Activated CD8-positive, alpha-beta memory T cell treated with anti-CD3 and anti-CD28 coated beads for 48 hours (primary cell): ENCODE measurements at places on chromosomes 6 and 20.
A peak's percentile ranks its signal among the peaks of the same experiment; 100 is the strongest.

DNA sequence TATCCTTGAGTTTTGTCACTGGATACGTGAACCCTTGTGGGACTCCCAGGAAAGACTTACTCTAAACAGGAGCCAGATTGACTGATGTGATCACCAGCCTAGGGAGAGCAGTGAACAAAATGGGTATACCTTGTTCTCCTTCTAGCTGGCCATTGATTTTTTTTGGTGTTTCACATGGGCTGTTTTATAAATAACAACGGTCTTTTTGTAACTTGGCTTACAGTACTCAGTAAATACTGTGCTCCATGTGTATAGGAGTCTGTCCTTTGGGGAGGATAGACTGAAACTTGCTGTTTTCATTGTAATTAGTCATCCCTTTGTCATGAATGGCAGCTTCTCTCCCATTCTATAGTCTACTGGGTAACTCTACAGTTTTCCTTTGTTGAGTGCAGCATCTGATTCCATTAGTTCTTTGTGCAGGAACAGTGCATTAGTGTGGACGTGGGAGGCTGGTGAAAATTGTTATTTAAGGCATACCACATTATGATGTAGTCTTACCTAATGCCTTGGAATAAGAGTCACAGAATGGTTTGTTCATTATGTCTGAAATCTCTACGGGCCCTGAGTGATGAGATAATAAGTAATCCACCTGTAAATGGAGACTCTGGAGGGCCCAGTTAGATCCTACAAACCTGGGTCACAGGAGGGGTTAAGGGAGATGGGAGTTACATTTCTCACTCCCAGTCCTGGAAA is 89.5 kb downstream of the TIAM2 start:
- DNase-seq, result no peak

GRCh38 chr20:574297-574942 is 30.8 kb upstream of the CSNK2A1 start:
- DNase-seq, result no peak

DNA sequence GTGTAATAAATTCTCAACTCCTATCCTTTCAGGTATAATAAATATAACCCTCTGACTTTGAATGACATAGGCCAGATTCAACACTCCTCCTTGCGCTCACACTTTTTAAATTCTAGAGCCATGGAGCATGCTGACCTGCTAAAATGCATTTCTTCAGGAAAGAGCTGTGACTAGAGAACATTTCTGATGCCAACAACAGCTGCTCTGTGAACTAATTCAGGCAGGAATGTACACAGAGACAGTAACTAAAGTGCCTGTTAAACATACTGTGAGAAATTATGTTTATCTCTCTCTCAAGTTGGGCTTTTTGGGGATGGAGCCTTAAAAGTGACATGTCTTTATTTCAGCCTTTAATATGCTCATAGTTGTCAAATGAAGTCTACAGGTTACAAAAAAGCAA is 8.3 kb downstream of the NHSL1 start:
- DNase-seq, result no peak

DNA sequence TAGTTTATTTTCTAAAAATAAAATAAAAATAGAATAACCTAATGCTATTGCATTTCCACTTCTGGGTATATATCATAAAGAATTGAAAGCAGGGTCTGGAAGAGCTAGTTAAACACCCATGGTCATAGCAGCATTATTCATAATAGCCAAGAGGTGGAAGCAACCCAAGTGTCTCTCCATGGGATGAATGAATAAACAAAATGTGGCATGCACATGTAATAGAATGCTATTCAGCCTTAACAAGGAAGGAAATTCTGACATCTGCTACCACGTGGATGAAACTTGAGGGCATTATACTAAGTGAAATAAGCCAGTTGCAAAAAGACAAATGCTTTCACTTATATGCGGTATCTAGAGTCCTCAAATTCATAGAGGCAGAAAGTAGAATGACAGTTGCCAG is 130.8 kb downstream of the TIAM2 start:
- DNase-seq, result no peak

GRCh38 chr6:90820436-90820835 is 233.6 kb upstream of the MAP3K7 start:
- DNase-seq, result no peak

GRCh38 chr20:4086771-4087687 is 71.7 kb upstream of the RNF24 start:
- DNase-seq, result no peak

GRCh38 chr6:159042003-159042825 is 2.6 kb downstream of the TAGAP start:
- peak; percentile 50 for DNase-seq

DNA sequence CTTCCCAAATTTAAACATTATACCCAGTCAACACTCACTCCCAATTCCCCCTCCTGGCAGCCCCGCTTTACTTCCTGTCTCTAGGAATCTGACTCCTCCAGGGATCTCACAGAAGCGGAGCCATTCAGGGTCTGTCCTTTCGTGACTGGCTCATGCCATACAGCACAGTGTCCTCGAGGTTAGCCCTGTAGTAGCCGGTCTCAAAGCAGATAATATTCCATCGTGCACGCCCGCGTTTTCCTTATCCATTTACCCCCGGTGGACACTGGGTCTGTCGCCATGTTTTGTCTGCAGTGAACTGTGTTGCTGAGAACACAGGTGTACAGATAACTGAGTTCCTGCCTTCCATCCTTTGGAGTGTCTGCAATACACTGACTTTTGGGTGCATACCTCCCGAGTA is 95.3 kb downstream of the TTLL2 start:
- no peak for DNase-seq

GRCh38 chr20:43916073-43916880 is 1.6 kb downstream of the TOX2 start:
- no peak for DNase-seq

- DNase-seq, result no peak
Measured at GRCh38 chr20:33277471-33278441, 5.3 kb upstream of the BPIFB1 start.

DNA sequence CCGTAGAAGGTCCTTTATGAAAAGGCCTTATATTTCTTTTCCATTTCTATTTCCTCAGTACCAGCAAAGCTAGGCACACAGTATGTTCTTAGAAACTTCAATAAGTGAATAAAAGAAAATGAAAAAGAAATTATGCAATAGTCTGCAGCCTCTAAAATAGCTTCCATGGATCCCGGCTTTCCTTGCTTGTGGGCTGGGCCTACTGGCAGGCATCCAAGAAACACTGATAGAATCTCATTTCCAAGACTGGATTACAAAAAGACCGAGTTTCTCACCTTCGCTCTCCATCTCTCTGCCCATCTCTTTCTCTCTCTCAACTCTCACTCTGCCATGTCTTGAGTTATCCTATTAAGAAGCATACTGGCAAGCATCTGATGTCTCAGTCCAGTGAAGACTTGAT is 187.5 kb upstream of the FKBP1C start:
- no peak for DNase-seq

GRCh38 chr6:6713657-6714056 is 125.1 kb downstream of the LY86 start:
- no peak for DNase-seq

DNA sequence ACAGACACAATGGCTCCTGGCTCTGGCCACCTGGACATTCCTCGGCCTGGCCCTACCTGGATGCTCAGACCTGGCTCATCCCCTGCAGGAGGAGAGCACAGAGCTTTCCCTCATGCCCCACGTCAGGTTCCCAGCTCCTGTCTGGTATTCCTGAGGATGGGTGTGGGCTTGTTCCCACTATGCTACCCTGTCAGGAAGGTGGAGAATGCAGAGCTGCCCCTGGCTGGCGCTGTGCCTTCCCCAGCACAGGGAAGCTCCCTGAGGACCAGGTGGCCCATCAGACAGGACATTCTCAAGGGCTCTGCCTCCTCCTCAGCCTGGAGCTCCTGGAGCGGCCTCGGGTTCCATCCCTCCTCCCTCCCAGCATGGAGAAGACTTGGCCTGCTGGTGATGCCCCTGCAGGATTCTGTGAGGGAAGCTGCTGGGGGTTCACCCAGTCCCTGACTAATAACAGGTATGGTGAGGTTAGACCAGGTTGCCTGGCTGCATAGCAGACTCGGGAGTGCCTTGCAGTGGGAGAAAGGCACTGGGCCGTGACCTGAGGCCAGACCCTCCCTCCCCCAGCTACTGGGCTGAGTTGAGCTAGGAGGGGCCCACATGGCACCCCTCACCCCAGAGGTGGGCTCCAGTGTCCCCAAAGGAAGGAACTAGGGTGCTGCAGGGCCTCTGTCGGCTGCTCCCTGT is 156.0 kb upstream of the MLN start:
- DNase-seq, result no peak

- DNase-seq, result no peak
Measured at GRCh38 chr6:133055441-133055966, 185.7 kb upstream of the EYA4 start.

DNA sequence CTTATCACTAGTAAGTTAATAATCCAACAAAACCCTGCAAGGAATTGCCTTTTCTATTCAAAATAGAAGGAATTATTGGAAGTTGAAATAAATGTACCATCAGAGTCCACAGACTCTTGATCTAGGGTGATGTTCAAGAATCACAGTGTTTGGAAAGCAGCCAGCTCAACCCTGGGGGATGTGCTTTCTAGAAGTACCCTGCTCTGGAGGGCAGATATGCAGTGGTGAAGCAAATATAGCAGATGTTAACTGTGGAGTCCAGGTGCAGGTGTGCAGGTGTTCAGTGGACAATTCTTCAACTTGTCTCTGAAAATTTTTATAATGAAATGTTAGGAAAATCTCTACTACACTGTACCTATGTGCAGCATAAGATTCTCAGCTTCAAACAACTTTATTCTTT is 9.1 kb upstream of the INSM1 start:
- no peak for DNase-seq

GRCh38 chr6:36285187-36285671 is 15.4 kb downstream of the PNPLA1 start:
- no peak for DNase-seq

DNA sequence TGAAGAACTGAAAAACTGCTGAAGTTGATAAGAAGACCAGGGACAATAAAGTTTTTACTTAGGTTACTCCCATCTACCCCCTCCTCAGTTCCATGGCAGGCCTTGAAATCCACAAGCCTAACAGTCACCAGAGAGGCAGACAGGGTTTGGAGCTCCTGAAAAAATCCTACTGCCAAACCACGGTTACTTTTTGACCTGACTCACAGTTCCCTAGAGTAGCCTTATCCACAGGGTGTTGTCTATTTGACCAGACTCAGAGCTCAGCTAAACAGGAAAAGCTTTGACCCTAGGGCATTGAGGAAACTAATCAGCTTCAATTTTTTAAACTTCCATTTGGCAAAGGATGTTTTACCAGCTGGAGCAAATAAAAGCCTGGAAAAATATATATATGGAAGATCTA is 257.7 kb upstream of the NT5E start:
- DNase-seq, result no peak

GRCh38 chr6:27553123-27553904 is 80.4 kb upstream of the ZNF184 start:
- peak; percentile 55 for DNase-seq

DNA sequence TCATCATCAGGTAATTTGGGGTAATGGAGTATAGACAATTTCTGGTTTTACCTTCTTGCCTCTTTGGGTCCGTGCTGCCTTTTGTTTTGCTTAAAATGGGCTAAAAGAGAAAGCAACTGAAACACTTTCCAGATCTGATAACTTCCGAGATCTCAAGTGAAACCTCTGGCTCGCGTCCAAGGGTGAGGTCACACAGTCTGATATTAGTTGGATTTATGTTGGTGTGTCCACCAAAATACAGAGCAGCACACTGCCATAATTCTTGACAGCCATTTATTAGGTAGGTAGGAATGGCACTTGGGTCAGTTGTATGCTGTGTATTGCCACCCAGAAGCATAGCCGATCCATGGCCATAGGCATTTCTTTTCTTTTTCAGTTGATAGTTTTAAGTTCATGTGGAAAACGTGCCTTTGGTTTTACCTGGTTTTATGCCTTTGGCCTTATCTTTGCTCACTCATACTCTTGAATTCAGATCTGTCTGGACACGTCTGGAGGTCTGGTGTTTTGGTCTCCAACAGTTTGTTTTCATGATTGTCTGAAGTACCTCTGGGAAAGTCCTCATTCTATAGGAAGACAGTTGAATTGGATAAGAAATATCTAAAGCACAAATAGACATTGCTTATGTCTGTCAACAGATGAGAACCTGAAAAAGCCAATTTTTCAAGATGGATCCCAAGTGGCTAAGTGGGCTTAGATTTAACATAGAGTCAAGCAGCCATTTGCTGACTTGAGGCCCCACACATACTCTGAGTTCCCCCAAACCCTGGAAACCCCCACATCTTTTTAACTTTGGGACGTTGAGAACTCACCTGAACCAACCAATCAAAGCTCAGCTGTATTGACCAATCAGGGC is 320.8 kb downstream of the SOX4 start:
- DNase-seq, result no peak

- no peak for DNase-seq
Measured at GRCh38 chr20:62134735-62135231, 8.4 kb downstream of the PSMA7 start.

- DNase-seq, result no peak
Measured at GRCh38 chr6:137928286-137928685, 61.2 kb downstream of the TNFAIP3 start.

DNA sequence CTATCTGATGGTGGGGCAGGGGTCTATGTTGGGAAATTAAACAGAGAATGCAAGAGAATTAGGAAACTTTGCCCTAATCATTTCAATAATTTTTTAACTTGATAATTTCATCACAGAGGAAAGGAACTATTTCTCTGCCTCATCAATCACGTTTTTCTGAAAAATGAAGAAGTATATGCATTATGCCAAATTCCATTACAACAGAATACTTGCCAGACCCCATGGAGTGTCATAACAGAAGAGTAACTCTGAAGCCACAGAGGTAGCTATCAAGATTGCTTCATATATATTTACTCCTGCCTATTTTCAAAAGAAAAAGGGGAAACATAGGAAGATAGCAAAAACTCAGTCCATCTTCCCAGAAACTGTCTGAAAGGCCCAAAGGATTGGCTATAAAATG is 5.7 kb upstream of the USP49 start:
- DNase-seq, result no peak

- no peak for DNase-seq
Measured at GRCh38 chr6:170460641-170461040, 92.5 kb downstream of the PSMB1 start.

DNA sequence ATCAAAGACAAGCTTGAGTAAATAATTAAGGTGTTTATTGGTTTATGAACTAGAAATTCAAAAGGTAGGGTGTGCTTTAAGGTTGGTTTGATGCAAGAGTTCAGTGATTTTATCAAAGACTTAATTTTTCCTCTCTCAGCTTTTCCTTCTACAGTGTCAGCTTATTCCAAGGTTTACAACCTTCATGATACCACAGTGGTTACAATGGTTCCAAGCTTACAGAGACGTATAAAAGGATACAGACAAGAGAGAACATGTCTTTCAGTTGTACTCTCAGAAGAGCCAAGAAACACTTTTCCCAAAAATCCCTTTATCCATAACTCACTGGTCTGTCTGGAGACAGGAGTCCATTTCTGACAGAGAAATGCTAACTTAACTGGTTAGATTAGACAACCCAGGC is 93.5 kb upstream of the LOC128125822 start:
- no peak for DNase-seq

- no peak for DNase-seq
Measured at GRCh38 chr6:136740050-136740974, 52.0 kb downstream of the MAP3K5 start.

DNA sequence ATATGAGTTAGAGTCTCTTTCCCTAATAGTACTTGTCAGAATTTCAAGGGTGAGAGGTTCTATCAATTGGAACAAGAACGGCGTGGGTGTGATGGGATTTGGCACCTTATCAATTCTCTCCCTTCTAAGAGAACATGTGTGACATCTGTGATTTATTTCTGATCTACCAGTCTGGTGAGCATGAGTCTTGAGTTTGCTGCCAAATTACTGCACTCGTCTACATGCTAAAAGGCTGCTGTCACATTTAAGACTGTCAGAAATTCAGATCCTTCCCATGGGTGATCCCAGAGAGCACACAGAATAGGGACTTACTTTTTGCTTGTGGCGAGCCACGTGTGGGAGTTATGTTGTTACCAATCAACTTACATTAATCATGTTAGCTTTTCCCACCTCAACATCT is 370.2 kb upstream of the SASH1 start:
- DNase-seq, result no peak
